ENCODE measurements at places on chromosomes 1 and 21. TPM values are rescaled to one million over a fixed set of nuclear protein-coding genes. Genes with fewer than 3 reads are reported as not detected.
A peak's percentile ranks its signal among the peaks of the same experiment; 100 is the strongest.

GRCh38 chr21:40373761-40374160, 473.2 kb downstream of the DSCAM start:
- no peak for ATAC-seq

- peak; percentile 99 for ATAC-seq
Observed at GRCh38 chr1:178126741-178127185, 32.9 kb downstream of the RASAL2 start.

GRCh38 chr1:205225901-205226765, 1.6 kb upstream of the TMCC2 start:
- ATAC-seq = peak; percentile 46

GRCh38 chr1:33957854-33958253, 94.0 kb downstream of the HMGB4 start:
- no peak for ATAC-seq

DNA sequence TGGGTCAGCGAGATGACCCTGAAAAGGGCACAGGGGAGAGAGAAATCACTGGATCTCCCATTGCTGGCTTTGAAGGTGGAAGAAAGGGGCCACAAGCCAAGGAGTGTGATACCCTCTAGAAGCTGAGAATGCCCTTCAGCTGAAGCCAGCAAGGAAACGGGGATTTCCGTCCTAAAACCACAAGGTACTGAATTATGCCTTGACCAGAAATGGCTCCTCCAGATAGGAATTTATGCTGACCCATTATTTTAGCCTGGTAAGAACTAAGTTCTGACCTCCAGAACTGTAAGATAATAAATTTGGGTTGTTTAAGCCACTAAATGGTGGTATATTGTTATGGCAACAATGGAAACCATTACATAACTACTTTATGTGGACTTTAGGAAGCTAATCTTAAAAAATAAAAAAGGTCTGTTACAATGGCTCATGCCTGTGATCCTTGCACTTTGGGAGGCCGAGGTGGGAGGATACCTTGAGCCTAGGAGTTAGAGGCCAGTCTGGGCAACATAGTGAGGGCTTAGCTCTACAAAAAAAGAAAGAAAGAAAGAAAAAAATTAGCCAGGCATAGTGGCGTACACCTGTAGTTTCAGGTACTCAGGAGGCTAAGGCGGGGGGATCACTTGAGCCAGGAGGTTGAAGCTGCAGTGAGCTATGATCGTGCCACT, 3.6 kb upstream of the H6PD start:
- ATAC-seq = no peak

DNA sequence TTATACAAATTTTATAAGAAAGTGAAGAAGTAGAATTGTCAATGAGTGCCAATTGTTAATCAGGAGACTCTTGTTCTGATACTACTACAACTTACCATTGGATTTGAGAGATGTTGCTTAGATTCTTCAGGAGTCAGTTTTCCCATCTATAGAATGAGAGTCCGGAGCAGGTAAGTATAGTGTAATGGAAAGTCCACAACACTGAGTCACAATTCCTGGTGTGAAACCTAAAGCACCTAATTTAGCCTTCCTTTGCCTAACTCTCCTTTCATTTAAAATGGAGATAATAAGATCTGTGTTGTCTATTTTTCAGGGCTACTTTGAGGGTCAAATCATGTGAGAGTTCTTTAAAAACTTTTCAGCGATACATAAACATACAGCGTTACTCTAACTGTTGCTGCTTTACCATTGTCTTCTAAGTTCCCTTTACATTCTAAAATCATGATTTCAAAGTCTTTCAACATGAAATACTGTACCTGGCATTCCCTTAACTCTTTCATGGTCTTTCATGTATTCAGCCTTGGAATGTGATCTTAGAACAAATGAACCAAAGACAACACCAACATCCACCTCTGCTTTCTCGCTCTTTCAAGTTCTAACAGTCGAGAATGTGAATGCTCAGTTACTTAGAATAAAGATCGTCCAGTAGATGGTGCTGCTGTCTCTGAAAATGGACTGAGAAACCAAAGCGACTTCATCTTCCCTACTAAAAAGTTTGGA, 90.9 kb downstream of the SLC30A10 start:
- ATAC-seq = peak; percentile 55

DNA sequence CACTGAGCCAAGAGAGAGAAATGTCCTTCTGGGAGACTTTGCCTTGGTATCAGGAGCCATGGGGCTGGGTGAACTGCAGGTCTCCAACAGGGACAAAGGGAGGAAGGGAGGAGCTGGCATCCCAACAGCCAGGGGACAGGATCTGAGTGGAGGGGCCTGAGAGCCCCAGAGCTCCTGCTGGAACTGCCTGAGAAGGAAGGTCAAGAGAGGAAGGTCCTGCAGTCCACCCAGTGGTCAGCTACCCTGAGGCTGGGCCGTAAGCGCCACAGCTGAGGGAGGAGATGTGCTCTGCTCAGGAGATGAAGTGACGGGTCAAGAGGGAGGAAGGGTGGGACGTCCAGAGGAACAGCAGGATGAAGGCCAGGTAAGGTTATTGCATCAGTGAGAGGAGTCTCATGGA, 7.5 kb upstream of the CLEC20A start:
- no peak for ATAC-seq

The LCE2A gene
- total RNA-seq = not detected

The HTR6 gene
- not detected for total RNA-seq

- ATAC-seq = no peak
Observed at GRCh38 chr1:29743264-29743663, 506.9 kb downstream of the PTPRU start.

DNA sequence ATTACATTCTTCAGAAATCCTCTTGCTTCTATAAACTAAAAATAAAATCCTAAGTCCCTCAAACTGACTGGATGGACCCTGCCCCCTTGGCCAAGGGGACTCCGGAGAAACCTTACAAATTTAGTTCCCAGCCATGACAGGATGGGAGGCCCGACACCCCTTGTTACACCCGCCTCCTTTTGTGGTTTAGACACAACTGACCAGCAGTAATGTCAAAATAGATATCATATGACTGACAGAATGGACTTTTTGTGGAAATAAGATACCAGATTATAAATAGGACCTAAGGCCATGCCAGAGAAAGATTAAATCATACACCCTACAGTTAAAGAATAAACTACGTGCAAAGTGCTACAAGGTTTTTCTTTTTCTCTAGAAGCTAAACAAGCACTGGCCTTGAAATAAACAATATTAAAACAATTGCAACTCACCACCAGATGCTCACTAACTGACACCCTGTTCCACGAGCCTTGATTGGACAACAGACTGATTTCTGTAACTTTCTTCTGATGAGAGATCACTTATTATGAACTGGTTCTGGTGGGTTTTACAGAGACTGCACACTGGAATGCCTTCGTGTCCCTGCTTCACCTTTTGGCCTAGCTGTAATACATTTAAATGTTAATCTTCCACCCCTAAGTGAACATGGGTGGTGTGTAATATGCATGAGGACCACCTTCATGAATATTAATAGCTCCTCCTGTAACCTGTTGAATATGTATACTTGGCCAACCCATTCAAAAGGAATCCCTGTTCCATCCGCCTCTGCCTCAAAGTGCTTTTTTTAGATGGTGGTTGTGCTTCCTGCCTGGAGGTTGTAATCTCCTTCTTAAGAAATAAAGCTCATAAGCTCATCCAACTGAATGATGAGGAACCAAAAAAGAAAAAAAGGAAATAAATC, 99.6 kb downstream of the ODF2L start:
- ATAC-seq = no peak

The MFN2 gene
- total RNA-seq = 96.5 TPM

The CD1C gene
- 0.32 TPM for total RNA-seq

GRCh38 chr1:43910343-43910742, 23.3 kb upstream of the ARTN start:
- no peak for ATAC-seq

DNA sequence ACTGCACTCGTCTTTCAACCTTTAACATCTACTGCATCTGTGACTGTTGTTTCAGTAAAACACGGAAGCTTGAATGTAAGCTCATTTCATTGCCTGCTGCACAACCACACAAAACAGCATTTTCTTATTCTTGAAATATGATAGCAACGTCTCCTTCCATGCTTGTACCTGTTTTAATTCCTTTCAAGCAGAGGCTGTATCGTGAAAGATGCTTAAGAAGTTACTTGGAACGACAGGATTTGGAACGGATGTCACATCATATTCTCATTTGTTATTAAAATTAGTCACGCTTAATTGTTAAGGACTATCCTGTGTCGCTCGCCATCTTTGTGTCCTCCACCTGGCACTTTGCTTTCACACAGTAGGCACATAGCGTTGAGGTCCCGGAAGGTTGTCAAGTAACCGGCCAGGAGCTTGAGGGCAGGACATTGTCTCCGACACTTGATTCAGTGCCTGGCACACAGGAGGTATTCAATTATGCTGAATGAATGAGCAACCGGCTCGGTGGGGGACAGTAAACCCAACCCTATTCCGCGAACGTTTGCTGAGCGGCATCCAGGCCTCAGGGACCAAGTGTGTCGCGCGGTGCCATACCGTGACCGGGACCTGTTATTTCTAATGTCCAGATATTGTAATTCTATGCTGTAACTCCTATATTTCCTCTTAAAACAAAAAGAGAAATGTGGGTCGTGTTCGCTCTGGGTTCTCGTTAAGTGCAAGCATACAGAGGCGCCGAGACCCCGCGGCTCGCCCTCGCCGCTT, 499 bp upstream of the SH3GLB1 start:
- ATAC-seq = peak; percentile 53

GRCh38 chr1:168709405-168710363, 19.3 kb downstream of the DPT start:
- ATAC-seq = peak; percentile 95

DNA sequence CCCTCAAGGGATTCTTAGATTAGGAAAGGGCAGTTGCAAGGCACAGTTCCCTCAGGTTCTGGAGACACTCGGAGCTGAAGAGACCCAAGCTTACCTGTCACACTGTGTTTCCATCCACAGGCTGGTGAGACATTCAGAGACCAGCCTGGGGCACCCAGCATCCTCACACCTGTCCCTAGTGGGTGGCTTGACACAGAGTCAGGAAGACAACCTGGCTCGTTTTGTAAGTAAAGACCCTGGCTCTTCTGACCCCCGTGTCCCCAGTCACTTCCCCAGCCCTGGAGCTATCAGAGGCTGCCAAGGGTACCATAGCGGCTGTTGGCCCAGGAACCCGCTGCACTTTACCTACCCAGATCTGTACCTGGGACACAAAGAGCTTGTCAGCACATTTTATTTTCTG, 409.8 kb downstream of the MATN1 start:
- ATAC-seq = no peak

DNA sequence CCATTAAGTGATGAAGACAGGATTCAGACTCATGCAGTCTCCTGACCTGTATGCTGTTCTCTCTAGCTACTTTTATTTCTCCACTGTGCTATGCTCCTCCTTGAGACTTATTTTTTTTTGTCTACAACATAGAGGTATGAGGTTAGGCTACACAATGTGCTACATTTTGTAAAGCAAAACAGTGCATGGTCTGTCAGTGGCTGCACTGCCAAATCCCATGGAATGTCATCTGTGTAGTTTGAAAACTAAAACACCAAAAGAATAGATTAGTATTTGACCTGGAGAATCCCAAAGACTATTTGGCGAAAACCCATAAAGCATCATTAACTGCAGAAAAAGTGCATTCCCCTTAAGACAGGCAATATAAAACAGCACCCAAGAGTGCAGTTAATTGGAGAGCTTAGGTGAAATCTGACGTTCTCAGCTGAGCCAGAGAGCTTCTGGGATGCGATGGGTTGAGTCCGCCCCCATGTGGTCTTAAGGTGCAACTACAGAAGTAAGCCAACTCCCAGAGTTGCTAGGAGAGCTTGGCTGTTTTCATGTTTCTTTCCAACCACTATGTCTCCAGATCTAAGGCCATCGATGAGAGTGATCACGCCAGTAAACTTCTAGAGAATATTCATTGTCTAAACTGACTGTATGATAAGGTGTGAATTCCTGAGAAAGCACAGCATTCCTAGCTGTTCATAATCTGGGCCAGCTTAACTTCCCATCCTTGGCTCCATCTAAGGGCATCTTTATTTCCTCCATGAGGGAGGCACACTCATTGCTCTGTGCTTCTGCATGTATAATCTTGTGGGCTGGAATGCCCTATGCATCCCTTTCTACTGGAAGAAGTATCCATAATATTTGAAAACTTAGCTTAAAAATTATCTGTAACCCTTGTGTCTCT, 20.7 kb upstream of the CYP2J2 start:
- ATAC-seq = peak; percentile 95

GRCh38 chr1:13842497-13842896, 142.5 kb downstream of the PRDM2 start:
- no peak for ATAC-seq

- ATAC-seq = no peak
Observed at GRCh38 chr1:212359794-212360479, 54.7 kb downstream of the PACC1 start.

GRCh38 chr1:204331275-204331674, 28.5 kb downstream of the PLEKHA6 start:
- ATAC-seq = peak; percentile 77

GRCh38 chr1:2486041-2486440, 10.0 kb downstream of the PLCH2 start:
- ATAC-seq = no peak
